ENCODE measurements at places on chromosomes 1 and 21.
A peak's percentile ranks its signal among the peaks of the same experiment; 100 is the strongest.

DNA sequence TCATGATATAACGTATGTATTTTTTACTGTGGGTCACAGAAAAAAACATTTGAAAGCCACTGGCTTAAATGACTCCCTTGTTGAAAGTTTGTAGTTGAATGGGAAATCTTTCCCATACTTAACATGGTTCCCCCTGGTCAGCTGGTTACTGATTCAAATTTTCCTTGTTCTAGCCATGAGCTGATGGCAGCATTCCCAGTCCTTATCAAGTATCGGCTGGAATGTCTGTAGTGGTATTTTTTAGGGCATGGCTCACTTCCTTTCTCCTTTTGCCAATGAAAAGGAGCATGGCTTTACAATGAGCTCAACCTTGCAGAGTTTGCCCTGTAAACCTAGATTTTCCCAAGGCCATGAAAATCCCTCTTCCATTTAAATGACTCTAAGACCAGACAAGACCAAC is 55.7 kb downstream of the GIPC2 start:
- peak; percentile 48 for DNase-seq

DNA sequence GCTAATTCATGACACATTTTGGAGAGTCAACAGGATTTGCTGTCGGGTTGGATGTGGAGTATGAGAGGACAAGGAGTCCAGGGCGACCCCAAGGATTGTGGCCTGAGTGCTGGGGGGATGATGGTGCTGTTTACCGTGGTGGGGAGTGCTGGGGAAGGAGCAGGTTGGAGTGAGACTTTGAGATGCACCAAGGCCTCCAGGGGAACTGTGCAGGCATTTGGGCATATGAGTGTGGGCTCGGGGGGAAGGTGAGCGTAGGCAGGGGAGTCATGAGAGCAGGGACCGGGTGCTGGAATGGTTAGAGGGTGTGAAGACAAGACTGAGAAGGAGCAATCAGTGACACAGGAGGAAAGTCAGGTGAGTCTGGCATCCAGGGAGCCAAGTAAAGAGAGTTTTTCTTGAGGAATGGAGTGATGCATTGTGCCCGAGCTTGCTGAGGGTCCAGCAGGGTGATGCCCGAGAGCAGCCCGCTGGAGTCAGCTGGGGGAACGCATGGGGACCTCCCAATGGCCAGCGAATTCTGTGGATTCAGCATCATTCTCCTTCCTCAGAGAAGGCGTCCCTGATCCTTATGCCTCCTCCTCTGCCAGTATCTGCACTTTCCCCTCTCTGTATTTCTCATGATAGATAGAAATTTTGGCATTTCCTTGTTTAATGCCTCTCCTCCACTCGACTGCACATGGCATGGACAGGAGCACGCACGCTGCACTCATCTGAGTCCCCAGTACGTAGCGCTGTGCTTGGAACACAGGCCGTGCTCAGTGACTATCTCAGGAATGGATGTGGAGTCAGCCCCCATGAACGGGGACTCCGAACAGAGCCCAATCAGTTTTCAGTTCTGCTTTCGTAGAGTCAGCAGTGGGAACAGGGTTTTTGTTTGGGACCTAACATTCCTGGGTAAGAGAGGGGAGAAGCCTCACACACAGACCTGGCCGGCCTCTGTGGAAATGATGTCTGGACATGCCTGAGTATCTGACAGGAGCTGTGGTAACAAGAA is 52.1 kb upstream of the ETV3 start:
- no peak for DNase-seq

GRCh38 chr1:214461305-214461704 is 90.1 kb downstream of the PTPN14 start:
- DNase-seq, result no peak

GRCh38 chr1:34711485-34711884 is 43.4 kb upstream of the GJB5 start:
- no peak for DNase-seq

DNA sequence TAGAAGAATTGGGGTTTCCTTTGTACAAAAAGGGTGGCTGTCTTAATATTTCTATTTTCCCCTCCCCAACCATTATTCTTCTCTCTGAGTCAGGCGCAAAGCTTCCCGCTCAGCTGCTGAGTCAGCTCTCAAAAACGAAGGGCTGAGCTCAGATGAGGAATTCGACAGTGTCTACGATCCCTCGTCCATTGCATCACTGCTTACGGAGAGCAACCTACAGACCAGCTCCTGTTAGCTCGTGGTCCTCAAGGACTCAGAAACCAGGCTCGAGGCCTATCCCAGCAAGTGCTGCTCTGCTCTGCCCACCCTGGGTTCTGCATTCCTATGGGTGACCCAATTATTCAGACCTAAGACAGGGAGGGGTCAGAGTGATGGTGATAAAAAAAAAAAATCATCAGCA is 3.0 kb upstream of the TUFT1 start:
- no peak for DNase-seq

- DNase-seq, result no peak
Observed at GRCh38 chr1:92969517-92969916, 8.3 kb upstream of the DIPK1A start.

DNA sequence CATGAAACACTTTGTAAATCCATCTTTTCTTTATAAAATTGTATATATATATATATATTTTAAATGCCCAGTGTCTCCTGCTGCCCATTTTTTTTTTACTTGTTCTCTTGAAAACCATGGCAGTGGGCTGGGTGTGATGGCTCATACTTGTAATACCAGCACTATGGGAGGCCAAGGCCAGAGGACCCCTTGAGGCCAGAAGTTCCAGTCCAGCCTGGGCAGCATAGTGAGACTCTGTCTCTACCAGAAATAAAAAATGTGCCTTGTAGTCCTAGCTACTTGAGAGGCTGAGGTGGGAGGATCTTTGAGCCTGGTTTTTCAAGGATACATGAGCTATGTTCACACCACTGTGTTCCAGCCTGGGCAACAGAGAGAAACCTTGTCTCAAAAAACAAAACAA is 62.2 kb downstream of the HS2ST1 start:
- DNase-seq, result no peak
